Testis (tissue), 5 donors: ENCODE measurements at places on chromosomes 4 and X.

DNA sequence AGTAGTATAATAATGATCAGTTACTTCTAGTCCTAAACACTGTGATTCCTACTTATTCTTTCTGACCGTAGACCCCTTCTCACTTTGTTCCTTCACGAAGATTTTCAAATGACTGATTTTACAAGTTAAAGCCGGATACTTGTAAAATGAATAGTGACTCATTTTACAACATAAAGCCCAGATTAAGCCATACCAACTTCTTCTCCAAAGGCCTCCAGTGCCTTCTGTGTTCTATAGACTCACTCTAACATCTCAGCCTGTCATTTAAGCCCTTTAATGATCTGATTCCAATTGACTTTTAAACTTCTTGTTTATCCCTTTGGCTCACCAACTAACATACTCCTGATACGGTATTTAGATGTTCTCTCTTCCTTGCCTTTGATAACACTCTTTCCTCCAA, 480.0 kb upstream of the HS3ST1 start:
- no peaks in the 10 kb centered on the region for H3K4me1 ChIP-seq
- H3K27ac ChIP-seq = no peak overlapping the region
- no peak overlapping the region for H3K4me3 ChIP-seq
- H3K27me3 ChIP-seq = no peaks in the 10 kb centered on the region
- no peaks in the 10 kb centered on the region for H3K36me3 ChIP-seq
- no peak for DNase-seq

GRCh38 chr4:26992657-26993361, 132.2 kb downstream of the STIM2 start:
- peaks cover 18% of the 10 kb centered on the region for H3K4me1 ChIP-seq
- H3K27ac ChIP-seq = no peak overlapping the region
- DNase-seq = peak; percentile 74
- no peaks in the 10 kb centered on the region for H3K27me3 ChIP-seq
- H3K4me3 ChIP-seq = no peak overlapping the region

- H3K4me1 ChIP-seq = peaks cover 31% of the 10 kb centered on the region
- H3K36me3 ChIP-seq = no peaks in the 10 kb centered on the region
- H3K27me3 ChIP-seq = no peaks in the 10 kb centered on the region
- H3K4me3 ChIP-seq = no peak overlapping the region
- DNase-seq = no peak
- H3K27ac ChIP-seq = no peak overlapping the region
These were observed 855 bp upstream of the DHRSX start for GRCh38 chrX:2501559-2502102.

DNA sequence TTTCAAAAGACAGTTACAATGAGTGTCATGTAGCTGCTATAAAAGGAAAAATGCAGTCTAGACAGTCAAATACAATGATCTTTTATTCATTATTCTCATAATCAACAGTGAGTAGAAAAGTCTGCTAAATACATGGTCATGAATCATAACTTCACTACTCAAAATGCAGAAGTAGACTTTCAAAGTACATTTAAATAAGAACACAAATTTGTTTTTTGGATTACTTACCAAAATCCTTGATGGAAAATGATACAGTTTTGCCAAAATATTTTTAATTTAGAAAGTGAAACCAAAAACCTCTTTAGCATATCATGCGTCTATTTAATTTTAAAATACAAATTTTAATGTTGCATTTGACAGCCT, 4.9 kb downstream of the ACSL4 start:
- no peaks in the 10 kb centered on the region for H3K27me3 ChIP-seq
- H3K4me1 ChIP-seq = no peaks in the 10 kb centered on the region
- DNase-seq = no peak
- no peak overlapping the region for H3K4me3 ChIP-seq
- H3K36me3 ChIP-seq = no peaks in the 10 kb centered on the region
- H3K27ac ChIP-seq = peak overlapping the region; percentile 53

GRCh38 chrX:74318672-74319071, 14.7 kb downstream of the ZCCHC13 start:
- no peaks in the 10 kb centered on the region for H3K4me1 ChIP-seq
- no peak for DNase-seq
- no peaks in the 10 kb centered on the region for H3K27me3 ChIP-seq
- no peak overlapping the region for H3K27ac ChIP-seq

- H3K27ac ChIP-seq = no peak overlapping the region
- no peaks in the 10 kb centered on the region for H3K36me3 ChIP-seq
- no peak overlapping the region for H3K4me3 ChIP-seq
- DNase-seq = no peak
- no peaks in the 10 kb centered on the region for H3K4me1 ChIP-seq
These were observed 8.8 kb upstream of the BEX3 start for GRCh38 chrX:103367502-103367901.

DNA sequence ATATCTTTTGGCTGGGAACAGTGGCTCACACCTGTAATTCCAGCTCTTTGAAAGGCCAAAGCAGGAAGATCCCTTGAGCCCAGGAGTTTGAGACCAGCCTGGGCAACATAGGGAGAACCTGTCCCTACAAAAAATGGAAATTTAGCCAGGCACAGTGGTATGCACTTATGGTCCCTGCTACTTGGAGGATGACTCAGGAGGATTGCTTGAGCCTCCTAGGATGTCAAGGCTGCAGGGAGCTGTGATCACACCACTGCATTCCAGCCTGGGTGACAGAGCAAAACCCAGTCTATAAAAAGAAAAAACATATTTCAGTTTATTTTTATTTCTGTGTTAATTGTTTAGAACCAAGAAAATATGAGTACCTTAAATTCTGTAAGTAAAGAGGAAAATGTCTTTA, 123.7 kb downstream of the CBR4 start:
- DNase-seq = no peak
- H3K36me3 ChIP-seq = no peaks in the 10 kb centered on the region

GRCh38 chrX:45344594-45344993, 143.9 kb upstream of the DIPK2B start:
- no peaks in the 10 kb centered on the region for H3K27me3 ChIP-seq
- no peak overlapping the region for H3K4me3 ChIP-seq
- no peaks in the 10 kb centered on the region for H3K4me1 ChIP-seq
- DNase-seq = no peak
- H3K27ac ChIP-seq = no peak overlapping the region
